ENCODE measurements at places on chromosomes 1 and 21.
A peak's percentile ranks its signal among the peaks of the same experiment; 100 is the strongest.

GRCh38 chr1:167898578-167899222 lies 15.2 kb downstream of the ADCY10 start:
- DNase-seq, result no peak

- DNase-seq, result no peak
Observed at GRCh38 chr1:181317261-181317930, 165.9 kb upstream of the CACNA1E start.

DNA sequence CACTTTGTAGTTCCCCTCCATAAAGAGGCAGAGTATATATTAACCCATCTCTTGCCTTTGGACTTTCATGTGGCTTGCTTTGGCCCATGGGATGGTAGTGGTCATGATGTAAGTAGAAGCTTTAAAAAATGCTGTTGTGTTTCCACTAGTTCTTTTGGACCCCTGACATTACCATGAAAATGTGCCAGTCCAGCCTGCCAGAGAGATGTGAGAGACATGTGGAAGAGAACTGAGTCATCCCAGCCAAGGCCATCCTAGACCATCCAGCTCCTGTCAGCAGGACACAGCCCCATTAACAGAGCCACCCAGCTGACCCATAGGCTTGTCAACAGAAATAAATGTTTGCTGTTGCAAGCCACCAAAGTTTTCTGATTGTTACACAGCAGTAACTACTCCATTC lies 3.9 kb upstream of the CD101 start:
- no peak for DNase-seq

DNA sequence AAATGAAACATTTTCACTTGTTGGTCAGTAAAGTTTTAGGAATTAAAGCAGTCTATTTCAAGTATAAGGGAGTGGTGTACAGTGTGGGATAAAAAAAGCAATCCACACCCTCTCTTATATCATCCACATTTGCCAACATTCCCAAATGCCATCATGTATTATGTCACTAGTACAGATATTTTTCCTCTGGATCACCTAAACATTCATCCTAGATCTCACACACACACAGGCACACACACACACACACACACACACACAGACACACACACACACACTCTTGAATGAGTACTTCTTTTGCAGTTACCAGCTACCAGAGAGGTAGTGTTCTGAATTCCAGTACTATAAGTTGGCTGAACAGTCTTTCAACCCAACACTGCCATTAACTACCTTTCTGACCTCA lies 1369.1 kb upstream of the ADGRL4 start:
- no peak for DNase-seq

DNA sequence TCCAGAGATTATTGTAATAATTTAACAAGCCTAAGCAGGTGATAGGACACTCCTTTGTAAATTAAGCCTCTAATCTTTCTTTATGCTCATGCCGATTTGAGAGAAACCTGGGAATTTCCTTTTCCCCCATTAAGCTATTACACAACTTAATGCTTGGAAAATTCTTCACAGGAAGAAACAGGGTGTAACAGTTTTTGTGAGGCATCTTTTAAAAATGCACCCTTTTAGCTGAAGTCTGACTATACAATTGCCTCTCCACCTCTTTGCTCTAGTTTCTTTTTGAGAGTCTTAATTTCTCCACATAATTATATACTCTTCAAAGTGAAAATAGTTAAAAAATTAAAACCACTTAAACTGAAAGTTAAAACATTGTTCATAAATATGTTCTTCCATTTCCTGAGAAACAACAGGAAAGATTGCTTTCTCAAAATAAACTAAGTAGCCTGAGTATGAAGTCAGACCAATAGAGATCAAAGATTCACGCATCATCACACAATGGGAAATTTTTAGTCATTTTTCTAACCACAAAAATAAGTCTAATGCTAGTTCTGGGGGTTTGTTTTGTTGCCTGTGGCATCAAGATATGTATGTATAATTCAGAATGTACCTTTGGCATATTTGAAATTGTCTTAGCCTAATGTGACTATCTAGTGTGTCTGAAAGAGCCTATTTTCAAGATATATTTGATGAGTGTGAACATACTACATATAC lies 34.7 kb downstream of the LRRC8D start:
- no peak for DNase-seq

DNA sequence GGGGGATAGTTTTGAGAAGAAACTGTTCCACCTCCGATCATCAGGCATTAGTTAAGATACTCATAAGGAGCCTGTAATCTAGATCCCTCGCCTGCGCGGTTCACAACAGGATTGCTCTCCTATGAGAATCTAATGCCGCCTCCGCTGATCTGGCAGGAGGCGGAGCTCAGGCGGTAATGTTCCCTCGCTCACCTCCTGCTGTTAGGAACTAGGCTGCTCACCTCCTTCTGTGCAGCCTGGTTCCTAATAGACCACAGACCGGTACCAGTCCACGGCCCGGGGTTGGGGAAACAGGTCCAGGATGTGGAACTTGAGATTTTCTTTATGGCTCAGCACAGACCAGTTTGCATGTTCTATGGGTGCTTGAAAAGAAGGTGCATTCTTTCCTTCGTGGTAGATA lies 27.2 kb upstream of the FAM3B start:
- DNase-seq, result no peak

- peak; percentile 17 for DNase-seq
Observed at GRCh38 chr1:37477198-37477931, 3.0 kb downstream of the ZC3H12A start.

DNA sequence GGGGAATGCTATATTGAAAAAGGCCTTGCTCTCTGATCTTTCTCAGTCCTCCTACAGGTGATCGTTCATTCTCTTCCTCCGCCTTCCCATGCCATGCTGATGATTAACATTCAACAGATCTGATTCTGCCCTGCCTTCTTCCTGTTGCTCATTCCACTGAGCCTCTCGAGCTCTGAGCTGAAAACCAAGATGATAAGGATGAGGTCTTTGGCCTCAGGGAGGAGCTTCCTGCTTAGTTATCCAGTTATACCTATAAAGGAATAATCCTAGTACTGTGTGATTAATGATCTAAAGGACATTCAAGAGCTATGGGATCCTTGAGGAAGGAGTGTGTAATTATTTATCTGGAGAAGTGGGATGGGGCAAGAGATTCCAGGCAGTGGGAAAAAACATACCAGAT lies 25.2 kb upstream of the MAP3K7CL start:
- DNase-seq, result no peak

DNA sequence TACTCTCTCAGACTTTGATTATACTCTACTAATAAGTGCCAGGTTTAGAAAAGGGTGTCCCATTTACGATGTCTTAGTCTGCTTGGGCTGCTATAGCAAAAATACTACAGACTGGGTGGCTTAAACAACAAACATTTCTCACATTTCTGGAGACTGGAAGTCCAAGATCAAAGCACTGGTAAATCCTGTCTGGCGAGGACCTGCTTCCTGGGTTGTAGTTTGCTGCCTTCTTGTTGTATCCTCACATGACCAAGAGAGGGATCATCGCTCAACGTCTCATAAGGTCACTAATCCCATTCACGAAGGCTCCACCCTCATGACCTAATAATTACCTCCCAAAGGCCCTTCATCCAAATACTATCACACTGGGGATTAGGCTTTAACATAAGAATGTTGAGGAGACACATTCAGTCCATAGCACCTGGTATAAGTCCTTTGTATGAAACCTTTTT lies 12.0 kb downstream of the PRDX6 start:
- no peak for DNase-seq

- DNase-seq, result no peak
Observed at GRCh38 chr1:41768583-41768982, 150.1 kb downstream of the HIVEP3 start.

GRCh38 chr1:84000196-84000885 lies 1.4 kb upstream of the TTLL7 start:
- no peak for DNase-seq

GRCh38 chr1:85650645-85651044 lies 57.6 kb downstream of the ZNHIT6 start:
- DNase-seq, result no peak

- DNase-seq, result no peak
Observed at GRCh38 chr1:184494929-184495328, 108.1 kb downstream of the C1orf21 start.

GRCh38 chr1:235901461-235901860 lies 34.8 kb upstream of the LYST start:
- DNase-seq, result no peak

GRCh38 chr21:22191581-22191980 lies 1193.4 kb downstream of the NCAM2 start:
- no peak for DNase-seq

DNA sequence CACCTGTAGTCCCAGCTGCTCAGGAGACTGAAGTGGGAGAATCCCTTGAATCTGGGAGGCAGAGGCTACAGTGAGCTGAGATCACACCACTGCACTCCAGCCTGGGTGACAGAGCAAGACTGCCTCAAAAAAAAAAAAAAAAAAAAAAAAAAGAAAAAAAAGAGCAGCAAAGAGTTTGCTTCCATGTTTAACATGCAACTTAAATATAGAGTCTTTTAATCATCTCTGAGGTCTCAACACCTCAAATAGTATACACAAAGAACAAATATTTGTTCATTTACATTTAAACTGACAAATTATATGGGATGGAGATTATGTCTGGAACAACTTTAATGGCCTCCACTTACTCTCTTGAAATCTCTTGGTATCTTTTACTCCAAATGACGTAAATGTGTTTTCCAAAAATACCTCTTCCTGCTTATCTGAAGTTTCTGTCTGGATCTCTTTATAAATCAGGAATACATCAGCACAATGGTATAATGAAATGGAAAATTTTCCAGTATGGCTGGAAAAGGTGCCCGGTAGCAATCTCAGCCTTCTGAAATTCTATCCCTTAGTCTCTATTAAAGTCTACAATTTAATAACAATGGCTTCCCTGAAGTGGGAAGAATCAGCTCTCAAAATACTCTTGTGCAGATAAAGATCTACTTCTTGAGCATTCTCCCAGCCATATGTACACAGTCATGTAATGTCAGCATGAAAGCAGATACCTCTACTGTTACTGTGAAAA lies 258.5 kb downstream of the OMA1 start:
- no peak for DNase-seq

GRCh38 chr1:235246022-235246948 lies 81.7 kb downstream of the ARID4B start:
- DNase-seq, result no peak

GRCh38 chr1:37363535-37363934 lies 110.8 kb upstream of the ZC3H12A start:
- no peak for DNase-seq

- no peak for DNase-seq
Observed at GRCh38 chr1:25360596-25361581, 22.8 kb downstream of the TMEM50A start.

DNA sequence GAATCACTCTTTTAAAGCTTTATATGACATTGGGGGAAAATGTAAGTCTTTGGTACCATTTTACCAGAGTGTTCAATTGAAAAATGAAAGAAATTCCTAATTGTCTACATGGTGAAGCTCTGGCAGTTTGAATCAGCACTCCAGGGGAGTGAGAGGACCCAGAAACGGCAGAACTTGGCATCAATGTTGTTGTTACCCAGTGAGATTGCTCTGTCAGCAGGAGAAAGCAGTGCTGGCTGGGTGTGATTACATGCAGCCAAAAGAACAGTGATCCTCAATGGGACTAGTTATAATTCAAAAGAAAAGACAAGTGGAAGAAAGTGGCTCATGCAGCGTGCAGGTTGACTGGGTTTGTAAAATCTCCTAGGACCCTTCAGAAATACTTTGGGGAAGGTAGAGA lies 206.4 kb downstream of the PTPRC start:
- DNase-seq, result no peak

GRCh38 chr1:117564227-117565075 lies 41.4 kb upstream of the TENT5C start:
- no peak for DNase-seq

DNA sequence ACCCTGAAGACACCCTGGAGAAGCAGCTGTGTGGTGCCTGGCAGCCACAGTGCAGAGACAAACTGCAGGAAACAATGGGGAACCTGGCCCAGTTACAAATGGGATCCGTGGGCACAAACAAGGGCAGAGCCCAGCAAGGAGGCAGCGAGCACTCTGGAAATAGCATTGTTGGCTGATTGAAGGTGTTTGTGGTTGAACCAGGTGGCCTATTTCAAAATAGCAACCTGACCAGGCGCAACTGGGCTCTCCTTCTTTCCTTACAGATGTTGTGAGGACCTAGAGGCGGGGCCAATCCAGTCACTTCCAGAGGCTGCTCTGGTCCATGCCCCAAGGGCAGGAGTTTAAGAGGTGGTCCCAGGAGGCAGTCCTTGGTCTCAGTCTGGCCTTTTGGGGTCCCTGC lies 21.7 kb upstream of the ZBTB21 start:
- peak; percentile 24 for DNase-seq
